ENCODE measurements at places on chromosomes 7 and 10.
A peak's percentile ranks its signal among the peaks of the same experiment; 100 is the strongest.

DNA sequence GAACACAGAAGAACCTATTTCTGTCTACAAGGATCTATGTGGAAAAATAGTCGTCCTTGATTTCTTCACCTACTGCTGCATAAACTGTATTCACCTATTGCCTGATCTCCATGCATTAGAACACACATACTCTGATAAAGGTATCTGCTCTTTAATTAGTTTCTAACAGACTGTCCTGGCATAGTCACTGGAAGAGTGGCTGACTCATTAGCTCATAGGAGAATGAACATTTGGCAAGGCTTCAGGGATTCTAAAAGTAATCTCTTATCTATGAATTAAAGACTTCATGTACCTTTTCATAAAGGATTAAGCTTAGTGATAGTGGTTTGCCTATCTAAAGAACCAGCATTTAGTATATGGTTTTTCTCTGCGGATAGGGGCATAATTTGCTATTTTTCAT lies 4.1 kb downstream of the NHLRC2 start:
- DNase-seq = no peak

- DNase-seq = no peak
These were observed 20.4 kb downstream of the BCCIP start for GRCh38 chr10:125843603-125844329.

- DNase-seq = no peak
These were observed 218.2 kb upstream of the MDFIC start for GRCh38 chr7:114703677-114704076.

DNA sequence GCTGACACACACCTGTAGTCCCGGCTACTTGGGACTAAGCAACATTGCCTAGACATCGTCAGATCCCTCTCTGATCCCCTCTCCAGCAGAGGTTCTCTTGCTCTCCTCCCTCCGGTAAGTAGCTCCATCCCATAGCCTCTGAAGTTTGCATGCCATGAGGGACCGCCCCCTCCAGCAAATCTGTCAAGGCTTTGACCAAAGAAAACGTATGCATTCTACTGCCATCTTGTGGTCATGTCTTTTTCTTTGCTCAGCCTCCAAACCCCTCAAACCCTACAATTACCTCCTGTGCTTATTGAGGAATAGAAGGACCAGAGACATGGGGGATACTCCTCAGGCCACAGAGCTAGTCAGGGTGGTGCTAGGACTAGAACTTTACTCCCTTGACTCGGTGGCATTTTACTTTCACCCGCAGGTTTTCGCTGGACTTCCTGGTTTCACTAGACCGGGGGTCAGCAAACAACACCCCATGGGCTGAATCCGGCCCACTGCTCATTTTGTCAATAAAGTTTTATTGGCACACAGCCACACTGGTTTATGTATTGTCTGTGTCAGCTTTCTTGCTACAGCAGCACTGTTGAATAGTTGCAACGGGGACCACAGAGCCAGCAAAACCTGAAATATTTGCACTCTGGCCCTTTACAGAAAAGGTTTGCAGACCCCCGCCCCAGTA lies 202.6 kb upstream of the FOXK1 start:
- DNase-seq = peak; percentile 22

- no peak for DNase-seq
These were observed 536.6 kb upstream of the GALNT17 start for GRCh38 chr7:70595370-70595754.

DNA sequence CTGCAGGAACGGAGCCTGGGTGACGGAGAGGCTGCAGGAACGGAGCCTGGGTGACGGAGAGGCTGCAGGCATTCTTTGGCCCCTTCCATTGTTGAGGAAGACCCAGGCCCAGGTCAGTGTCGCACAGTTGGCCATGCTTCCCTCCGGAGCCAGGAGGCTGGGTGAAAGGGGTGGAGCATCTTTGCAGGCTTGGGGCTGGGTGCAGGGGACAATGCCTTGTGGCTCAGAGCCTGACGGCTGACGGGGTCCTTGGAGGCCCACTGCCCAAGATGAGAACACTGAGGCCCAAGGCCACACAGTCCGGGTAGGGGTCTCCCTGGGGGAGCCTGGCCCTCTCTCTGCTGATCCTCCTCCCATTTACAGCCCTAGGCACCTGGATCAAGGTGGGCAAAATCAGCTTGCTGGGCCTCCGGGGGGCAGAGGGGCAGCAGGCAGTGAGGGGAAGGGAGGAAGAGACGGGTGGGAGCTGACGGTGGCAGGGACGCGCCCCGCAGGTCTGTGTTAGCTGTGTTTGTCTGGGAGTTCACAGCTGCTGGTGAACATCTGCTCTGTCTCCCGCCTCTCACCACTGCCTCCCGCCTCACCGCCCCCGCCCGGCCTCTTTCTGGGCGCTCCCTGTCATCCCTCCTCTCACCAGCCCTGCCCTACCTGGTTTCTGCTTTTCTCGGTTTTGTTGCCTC lies 30.6 kb upstream of the PCBD1 start:
- DNase-seq = no peak

- DNase-seq = no peak
These were observed 4.0 kb upstream of the PANK1 start for GRCh38 chr10:89649051-89649450.

GRCh38 chr10:110794808-110795207 lies 76.9 kb upstream of the PDCD4 start:
- DNase-seq = no peak

GRCh38 chr10:77643795-77644468 lies 6.3 kb upstream of the KCNMA1 start:
- DNase-seq = peak; percentile 38

GRCh38 chr7:157609516-157609915 lies 272.7 kb downstream of the DNAJB6 start:
- no peak for DNase-seq

GRCh38 chr10:42938351-42938750 lies 138.5 kb upstream of the RET start:
- no peak for DNase-seq

DNA sequence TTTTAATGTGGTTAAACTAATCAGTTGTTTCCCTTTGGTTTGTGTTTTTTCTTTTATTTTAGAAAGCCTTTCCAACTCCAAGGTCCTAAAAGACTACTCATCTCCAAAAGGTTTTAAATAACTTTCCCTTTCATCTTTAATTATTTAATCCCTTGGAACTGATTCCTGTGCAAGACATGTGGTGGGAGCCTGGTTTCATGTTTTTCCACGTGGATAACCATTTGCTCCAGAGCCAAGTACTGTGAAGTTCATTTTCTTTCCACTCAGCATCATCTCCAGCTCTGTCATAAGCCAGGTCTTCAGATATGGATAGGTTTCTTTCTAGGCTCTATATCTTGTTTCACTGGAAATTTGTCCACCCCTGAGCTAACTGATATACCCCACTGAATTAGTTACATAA lies 16.7 kb downstream of the PPP1R3C start:
- no peak for DNase-seq

GRCh38 chr7:51134013-51134441 lies 182.6 kb downstream of the COBL start:
- no peak for DNase-seq

DNA sequence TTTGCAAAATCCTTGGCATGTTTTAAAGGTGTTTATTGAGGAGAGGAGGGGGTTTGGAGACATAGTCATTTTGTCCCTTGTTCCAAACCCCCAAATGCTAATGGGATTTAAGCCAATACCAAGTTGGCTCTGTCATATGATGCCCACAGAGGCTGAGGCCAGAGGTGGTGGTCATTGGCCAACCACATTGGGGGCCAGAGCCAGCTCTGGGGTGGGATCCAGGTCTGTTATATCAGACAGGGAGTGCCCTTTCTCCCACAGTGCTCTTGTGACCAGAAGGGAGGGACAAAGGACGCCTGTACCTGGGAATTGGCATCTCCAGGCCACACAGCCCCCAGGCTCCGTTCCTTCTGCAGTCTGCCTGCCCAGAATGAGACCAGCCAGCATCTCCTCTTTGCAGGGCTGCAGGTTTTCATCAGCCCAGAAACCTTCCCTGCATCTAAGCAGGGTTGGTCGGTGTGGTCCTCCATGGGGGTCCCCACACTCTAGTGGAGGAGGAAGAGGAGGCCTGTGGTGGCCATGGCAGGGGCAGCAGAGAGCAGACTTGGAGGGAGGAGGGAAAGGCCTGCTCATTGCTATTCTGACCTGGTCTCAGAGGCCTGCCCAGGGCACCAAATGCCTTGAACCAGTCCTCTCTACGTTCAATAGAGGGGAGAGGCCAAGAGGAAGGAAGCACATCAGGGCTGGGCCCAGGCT lies 17.9 kb downstream of the ADCYAP1R1 start:
- DNase-seq = no peak

GRCh38 chr10:117373823-117374505 lies 1.3 kb downstream of the PDZD8 start:
- DNase-seq = peak; percentile 34

GRCh38 chr10:13728898-13729535 lies 142.3 kb downstream of the PRPF18 start:
- no peak for DNase-seq
